GM12878 (cell line): ENCODE measurements at places on chromosomes 1 and 21.

- no peak for DNase-seq
Observed at GRCh38 chr1:212967801-212968200, 17.5 kb downstream of the VASH2 start.

- no peak for DNase-seq
Observed at GRCh38 chr1:188017921-188018320, 1189.2 kb downstream of the PLA2G4A start.

- no peak for DNase-seq
Observed at GRCh38 chr1:17603091-17603841, 63.8 kb downstream of the ARHGEF10L start.

DNA sequence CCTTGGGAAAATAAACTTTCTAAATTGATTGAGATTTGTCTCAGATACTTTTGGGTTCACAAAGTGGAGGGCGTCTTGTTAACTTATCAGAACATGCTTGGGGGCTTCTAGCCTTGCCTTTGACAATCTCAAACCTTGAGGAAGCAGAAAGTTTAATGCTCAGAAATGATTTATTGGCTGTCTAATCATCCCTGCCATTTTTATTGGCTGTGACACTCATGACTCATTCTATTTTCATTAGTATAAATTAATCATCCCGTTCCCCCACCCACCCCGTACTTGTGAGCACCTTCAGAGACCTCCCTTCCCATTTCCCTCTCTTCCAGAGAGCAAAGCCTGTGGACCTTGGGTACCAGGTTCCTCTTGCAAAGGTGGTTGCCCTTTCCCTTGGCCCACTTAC lies 87.1 kb downstream of the FGGY start:
- DNase-seq, result no peak

GRCh38 chr1:9764550-9764949 lies 59.2 kb downstream of the CLSTN1 start:
- DNase-seq, result no peak

DNA sequence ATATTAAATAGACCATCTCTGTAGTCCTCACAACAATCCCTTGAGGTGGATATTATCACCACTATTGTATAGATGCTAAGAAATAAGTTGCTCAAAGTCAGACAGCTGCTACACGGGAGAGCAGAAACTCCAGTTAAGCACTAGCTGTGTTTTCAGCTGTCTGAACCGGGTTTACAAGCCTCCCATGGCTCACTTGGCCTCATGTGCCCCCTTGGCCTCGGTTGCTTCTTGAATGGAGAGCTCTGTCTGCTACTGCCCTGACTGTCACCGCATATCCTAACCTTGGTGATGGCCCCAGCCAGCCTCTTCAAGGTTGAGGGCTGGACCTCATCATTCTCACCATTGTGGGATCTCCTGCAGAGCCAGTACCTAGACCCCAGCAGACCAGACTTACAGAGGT lies 123.4 kb downstream of the AK5 start:
- DNase-seq, result no peak

DNA sequence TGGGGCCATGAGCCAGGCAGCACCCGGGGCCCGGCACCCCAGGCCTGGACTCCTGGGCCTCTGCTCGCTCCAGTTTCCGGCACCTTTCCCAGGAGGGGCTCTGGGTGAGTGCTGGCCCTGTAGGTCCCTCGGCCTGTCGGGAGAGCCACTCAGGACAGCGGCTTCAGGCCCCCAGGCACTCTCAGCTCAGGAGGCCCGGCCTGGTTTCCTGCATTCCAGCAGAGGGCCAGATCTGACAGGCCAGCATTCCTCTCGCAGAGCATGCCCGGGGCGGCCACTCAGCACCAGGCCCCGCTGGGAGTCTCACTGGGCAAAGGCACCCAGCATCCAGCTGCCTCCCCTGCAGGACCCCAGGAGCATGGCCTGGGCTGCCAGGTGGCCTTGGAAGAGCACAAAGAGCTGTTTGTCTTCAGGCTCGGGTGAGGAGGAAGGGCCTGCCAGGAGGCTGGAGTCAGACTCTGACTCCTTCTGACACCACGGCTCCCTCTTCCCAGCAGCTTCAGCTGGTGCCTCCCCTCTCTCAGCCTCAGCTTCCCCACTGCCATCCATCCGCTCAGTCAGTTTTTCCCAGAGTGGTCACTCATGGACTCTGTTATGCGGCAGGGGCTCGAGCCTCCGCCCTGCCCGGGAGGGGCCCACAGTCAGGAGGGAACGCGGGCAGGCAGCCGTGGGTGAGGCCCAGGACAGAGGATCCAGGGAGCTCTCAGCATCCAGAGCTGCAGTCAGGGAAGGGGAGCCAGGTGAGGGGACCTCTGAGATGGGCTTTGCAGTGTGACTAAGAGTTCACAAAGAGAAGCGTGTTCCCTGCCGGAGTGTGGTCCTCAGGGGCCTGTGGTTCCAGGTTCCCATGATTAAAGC lies 51.7 kb downstream of the WNT9A start:
- DNase-seq, result no peak

DNA sequence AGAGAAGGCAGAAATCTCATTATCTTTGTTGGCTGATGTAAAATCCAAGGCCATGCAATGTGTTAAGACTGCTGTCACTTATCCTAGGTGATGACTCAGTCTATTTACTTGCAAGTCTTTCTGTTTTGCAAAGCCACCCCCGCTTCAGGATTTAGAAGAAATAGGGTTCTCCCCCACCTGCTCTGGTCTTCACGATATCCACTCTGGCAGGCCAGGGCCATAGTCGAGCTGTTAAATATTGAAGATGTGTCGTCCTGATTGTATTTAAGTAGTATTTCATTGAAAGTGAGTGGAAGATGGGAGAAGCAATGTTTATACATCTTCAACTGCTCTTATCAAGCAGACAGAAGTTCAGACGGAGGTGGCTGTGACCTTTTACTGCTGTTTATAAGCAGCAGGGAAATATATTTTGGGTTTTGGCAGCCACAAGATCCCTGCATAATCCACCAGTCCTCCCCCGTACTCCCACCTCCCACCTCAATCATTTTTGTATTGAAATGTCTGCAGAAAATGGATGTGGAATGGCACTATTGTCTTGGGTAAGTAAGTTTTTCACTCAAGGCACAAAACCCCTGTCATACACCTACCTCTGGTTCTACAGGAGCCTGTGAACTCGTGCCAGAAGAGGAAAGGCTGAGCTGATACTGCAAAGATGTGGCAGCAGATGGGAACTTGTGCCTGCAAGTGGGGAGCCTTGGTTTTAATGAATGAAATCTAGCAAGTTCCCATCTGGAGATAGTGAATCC lies 117.4 kb downstream of the MRPS6 start:
- no peak for DNase-seq

DNA sequence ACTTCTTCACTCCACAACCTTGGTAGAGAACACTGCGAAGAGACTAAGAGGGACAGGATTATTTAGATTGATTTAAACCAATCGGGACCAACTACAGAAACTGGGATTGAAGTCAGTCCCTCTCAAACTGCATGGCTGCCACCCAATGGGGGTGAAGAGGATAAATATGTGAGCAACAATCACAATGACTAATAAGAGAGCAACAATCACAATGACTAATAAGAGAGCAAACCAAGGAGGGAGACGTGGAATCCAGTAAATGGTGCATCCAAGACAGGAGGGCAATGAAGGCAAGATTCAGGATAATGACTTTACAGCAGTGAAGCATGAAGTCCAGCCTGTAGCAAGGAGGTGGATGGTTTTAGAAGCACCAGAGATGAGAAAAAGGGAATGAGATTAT lies 322.8 kb downstream of the TTLL7 start:
- no peak for DNase-seq

GRCh38 chr21:17660862-17661261 lies 48.2 kb upstream of the BTG3 start:
- DNase-seq, result no peak

- no peak for DNase-seq
Observed at GRCh38 chr1:44681905-44682882, 7.7 kb downstream of the ARMH1 start.

DNA sequence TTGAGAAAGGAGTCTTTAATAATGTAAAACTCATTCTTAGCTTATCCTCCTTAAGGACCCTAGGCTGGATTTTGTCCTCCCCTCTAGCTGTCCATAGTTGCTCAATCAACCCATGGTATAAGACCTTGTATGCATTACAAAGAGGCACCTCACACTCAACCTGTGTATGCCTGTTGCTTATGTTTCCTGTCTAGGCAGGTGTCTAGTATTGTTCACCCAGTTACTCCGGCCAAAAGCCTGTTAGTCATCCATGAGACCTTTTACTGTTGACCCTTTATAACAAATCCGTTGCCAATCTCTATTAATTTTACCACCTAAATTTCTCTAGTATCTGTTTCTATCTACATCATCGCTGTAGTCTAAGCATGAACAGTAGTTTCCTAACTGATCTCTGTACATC lies 3.7 kb downstream of the LYPLAL1 start:
- DNase-seq, result no peak

DNA sequence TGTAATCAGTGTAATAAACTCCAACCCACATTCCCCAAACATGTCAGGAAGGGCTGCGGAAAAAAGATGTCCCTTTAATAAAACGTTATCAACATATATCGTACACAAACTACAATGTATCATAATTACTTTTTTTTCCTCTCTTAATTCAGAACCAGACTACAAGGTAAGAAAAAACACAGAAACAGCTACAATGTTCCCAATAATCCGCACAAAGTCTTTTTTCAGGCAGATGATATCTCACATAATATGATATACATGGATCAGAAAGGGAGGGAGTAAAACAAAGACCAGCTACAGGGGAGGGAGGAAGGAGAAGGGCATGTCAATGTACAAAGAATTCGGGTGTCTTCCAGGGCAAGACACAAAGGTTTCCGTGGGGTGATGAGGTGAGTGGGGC lies 25.4 kb downstream of the MRPL37 start:
- no peak for DNase-seq

GRCh38 chr1:18278946-18279345 lies 171.3 kb downstream of the IGSF21 start:
- no peak for DNase-seq

- DNase-seq, result peak; percentile 34
Observed at GRCh38 chr1:11227106-11228077, 35.0 kb downstream of the MTOR start.

DNA sequence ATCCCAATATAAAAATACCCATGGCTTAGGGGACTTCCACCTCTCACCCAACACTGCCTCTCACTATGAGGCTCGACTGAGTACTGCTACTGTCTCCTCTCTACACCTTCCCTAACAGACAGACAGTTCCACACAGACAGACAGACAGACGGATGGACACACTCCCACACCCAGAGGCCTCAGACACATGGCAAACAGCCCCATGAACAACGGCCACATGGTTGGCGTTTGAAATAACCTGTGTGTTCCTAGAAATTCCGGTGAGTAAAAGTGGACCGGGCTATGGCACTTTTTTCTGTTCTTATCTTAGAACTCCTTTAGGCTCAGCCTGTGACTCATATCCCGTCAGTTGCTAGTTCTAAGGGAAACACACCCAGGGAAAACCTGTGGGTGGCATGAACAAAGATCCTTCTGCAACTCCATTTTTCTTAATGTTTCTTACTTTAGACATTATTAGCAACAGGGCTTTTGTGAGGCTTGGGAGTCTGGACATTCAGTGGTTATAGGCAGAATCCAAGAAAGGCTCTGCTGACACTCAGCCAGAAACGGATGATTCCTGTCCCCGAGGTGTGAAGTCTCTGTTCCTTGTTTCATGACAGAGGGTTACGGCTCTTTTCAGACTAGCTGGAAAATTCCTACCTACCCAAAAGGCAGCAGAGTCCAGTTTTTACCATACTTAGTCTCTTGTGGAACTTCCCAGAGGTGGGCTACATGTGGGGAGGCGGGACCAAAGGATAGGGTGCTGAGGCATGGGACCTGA lies 90.5 kb upstream of the TLR5 start:
- DNase-seq, result no peak

- DNase-seq, result no peak
Observed at GRCh38 chr21:26969971-26970725, 3.3 kb upstream of the ADAMTS5 start.

DNA sequence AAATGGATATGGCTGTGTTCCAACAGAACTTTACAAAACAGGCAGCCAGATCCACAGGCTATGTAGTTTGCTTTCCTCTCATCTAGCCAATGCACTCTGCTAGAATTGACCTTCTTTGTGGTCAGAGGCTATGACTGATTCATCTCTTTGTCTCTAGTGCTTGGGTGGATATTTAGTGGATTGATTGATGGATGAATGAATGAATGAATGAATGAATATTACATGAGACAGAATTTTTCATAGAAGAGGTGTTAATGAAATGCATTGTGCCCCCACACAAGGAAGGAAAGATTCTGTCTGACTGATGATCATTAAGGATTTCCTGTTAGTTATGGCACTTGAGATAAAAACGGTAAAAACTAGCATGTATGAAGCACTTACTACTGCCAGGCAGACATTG lies 50.5 kb upstream of the ZYG11A start:
- no peak for DNase-seq

- no peak for DNase-seq
Observed at GRCh38 chr1:44267438-44267837, 54.2 kb downstream of the DMAP1 start.

DNA sequence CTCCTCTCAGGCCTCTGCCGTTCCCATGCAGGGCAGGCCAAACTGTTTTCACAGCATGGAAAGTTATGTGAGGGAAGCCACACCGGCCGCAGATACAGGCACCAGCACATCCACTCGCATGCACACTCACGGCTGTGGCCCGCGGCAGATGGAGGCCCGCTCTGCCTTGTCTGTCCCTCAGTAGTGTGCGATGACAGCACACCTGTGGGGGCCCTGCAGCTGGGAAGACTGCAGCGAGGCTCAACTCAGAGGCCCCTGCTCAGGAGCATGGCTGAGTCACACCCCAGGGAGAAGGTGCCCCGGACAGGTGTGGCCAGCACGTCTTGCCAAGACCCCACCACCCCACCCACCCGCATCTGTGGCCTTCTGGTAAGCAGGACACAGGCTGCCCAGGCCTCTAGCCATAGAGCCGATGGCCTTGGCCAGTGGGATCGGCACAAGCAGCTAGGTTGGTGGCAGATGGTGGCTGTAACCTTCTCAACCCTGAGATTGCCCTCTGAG lies 1.3 kb upstream of the UBE2J2 start:
- no peak for DNase-seq

DNA sequence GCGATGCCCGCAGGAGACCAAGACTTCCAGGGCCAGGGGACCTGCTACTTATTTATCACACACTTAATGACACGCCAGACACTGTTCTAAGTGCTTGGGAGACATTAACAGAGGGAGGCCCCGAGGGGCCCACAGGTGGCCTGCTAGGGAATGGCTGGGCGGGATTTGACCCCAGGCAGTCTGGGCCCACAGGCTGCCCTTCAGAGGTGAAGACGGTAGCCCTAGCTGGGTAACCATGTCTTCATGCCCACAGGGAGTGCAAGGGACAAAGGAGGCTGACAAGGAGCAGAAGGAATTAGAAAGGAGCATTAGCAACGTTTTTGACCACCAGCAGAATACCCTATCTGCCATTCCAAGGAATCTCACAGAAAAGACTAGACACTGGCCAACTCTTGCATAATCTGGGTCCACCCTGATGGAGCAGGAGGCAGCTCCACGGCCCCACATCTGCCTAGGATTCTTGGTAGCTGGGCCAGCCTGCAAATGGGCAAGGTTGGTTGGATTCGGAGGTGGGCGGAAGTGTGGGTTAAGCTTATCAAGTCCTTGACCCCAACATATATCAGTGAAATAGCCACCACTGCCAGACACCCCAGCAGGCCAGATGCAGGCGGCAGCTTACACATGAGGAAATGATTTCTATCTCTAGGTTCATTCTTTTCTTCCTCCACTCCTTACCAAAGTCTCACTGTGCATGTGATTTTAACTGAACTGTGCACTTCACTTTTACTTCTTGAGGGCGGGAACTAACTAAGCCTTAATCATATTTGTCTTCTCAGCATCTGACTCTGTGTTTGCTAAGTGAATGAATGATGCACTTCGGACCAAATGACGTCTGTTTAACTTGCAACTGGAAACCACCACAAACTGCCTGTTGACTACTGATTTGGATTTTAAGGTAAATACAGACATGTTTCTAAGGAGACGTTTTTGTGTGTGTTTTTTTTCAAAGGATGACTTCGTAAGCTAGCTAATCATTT lies 3.4 kb upstream of the ETS2 start:
- DNase-seq, result no peak
